Astrocyte (in vitro differentiated cells and primary cell): ENCODE measurements at places on chromosomes 13 and 19. TPM values are rescaled to one million over a fixed set of nuclear protein-coding genes. Genes with fewer than 3 reads are reported as not detected.

DNA sequence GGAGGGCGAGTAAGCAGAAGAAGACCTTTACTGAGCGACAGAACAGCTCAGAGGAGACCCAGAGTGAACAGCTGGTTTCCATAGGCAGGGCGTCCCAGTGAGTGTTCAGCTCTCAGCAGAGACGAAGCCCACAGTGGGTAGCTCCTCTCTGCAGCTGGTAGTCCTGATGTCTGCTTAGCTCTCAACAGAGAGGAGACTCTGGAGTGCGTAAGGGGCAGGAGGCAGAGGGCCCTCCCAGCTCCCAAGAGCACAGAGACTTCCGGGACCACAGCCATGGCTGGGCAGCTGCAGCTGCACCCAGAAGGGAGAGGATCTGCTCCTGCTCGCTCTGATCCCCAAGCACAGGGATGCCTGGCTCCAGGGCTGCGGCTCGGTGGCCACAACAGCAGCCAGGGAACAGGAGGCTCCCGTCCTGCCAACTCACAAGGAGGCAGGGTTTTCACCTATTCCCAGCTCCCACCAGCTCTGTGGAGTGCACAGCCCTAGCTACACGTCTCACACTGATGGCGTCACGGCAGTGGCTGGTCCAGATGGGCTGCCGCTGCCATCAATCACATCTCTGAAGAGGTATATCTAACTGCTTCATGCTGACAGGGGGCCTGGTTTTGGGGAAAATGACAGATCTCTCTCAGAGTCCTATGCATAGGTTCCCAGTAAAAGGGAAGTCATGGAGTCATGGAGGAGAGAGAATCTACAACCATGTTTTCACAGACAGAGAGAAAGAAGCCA lies 2660.1 kb upstream of the PCDH20 start:
- no peaks in the 10 kb centered on the region for H3K4me1 ChIP-seq
- no peak for DNase-seq
- H3K4me3 ChIP-seq = no peak overlapping the region
- no peak overlapping the region for H3K27ac ChIP-seq
- no peaks in the 10 kb centered on the region for H3K27me3 ChIP-seq

DNA sequence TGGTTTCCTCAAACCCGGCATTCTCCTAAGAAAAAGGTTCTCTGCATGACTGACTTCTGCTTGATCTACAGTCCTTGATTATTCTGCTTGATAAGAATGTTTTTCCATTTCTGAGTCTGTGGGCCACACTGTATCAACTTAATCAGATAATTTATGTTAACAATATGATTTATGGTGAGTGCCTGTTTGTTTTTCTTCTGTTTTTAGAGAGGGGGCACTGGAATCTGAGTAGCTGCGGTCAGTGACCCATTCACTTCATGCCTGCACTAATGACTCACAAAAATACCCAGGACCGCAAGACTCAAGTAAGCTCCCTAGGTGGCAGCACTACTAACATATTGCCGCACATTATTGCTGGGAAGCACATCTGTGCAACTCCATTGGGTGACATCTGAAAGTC lies 542.3 kb upstream of the ATXN8OS start:
- H3K27me3 ChIP-seq = peaks cover 3% of the 10 kb centered on the region
- peak; percentile 67 for DNase-seq
- no peak overlapping the region for H3K4me3 ChIP-seq
- H3K4me1 ChIP-seq = no peaks in the 10 kb centered on the region

Gene SSC5D
- total RNA-seq = 46.8 and 66.1 TPM in 2 replicates

Gene PLVAP
- 0.77 and 0.95 TPM in 2 replicates for total RNA-seq

Gene ZNF587B
- 15.2 and 17.9 TPM in 2 replicates for total RNA-seq

- DNase-seq = no peak
- H3K4me1 ChIP-seq = no peaks in the 10 kb centered on the region
- no peak overlapping the region for H3K27ac ChIP-seq
- H3K27me3 ChIP-seq = no peaks in the 10 kb centered on the region
- H3K36me3 ChIP-seq = no peaks in the 10 kb centered on the region
Observed at GRCh38 chr13:73625562-73626339, 508.5 kb downstream of the KLF12 start.

GRCh38 chr13:28613562-28613961 lies 45.4 kb upstream of the POMP start:
- DNase-seq = no peak
- no peak overlapping the region for H3K27ac ChIP-seq
- H3K4me3 ChIP-seq = no peak overlapping the region
- H3K27me3 ChIP-seq = no peaks in the 10 kb centered on the region
- H3K36me3 ChIP-seq = no peaks in the 10 kb centered on the region

- H3K27ac ChIP-seq = peak overlapping the region; percentile 34
- H3K36me3 ChIP-seq = no peaks in the 10 kb centered on the region
- H3K4me1 ChIP-seq = no peaks in the 10 kb centered on the region
- DNase-seq = peak; percentile 61
- no peak overlapping the region for H3K4me3 ChIP-seq
- H3K27me3 ChIP-seq = no peaks in the 10 kb centered on the region
Observed at GRCh38 chr13:50386541-50387050, 371.4 kb downstream of the KCNRG start.

Gene MYO1F
- 0.12 and 0.23 TPM in 2 replicates for total RNA-seq

GRCh38 chr19:17511724-17512573 lies 500 bp downstream of the PGLS start:
- H3K27me3 ChIP-seq = no peaks in the 10 kb centered on the region
- H3K4me1 ChIP-seq = peaks cover 11% of the 10 kb centered on the region
- H3K4me3 ChIP-seq = peak overlapping the region; percentile 82
- no peaks in the 10 kb centered on the region for H3K36me3 ChIP-seq
- H3K27ac ChIP-seq = peak overlapping the region; percentile 94

GRCh38 chr19:2795827-2796658 lies 10.7 kb downstream of the THOP1 start:
- H3K36me3 ChIP-seq = peaks cover 13% of the 10 kb centered on the region
- H3K4me3 ChIP-seq = no peak overlapping the region
- no peaks in the 10 kb centered on the region for H3K27me3 ChIP-seq
- no peak overlapping the region for H3K27ac ChIP-seq
- no peak for DNase-seq

DNA sequence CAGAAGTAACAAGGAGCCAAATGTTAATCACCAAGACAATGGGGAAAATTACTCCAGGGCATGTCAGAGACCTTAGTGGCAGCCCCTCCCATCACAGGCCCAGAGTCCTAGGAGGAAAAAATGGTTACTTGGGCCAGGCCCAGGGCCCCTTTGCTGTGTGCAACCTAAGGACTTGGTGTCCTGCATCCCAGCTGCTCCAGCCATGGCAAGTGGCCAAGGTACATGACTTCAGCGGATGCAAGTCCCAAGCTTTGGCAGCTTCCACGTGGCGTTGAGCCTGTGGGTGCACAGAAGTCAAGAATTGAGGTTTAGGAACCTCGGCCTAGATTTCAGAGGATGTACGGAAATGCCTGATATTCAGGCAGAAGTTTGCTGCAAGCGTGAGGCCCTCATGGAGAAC lies 46.7 kb downstream of the OR10H4 start:
- H3K4me3 ChIP-seq = no peak overlapping the region
- no peak for DNase-seq
- H3K27ac ChIP-seq = no peak overlapping the region

- no peak overlapping the region for H3K4me3 ChIP-seq
- no peaks in the 10 kb centered on the region for H3K27me3 ChIP-seq
- no peaks in the 10 kb centered on the region for H3K36me3 ChIP-seq
- H3K27ac ChIP-seq = no peak overlapping the region
Observed at GRCh38 chr19:50514346-50515167, 844 bp upstream of the ASPDH start.

Gene CCDC70
- not detected in 2 replicates for total RNA-seq

DNA sequence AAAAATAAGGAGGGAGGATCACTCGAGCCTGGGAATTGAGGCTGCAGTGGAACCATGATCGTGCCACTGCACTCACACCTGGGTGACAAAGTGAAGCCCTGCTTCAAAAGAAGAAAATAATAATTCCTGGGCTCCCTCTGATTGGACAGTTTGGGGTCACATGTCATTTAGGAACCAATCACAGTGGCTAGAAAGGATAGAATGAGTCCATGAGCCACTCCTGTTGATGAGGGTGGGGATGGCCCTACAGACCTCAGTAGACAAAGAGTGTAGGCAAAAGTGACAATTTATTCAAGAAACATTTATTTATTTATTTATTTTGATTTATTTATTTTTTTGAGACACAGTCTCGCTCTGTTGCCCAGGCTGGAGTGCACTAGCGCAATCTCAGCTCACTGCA lies 26.8 kb upstream of the ADGRE5 start:
- H3K4me1 ChIP-seq = no peaks in the 10 kb centered on the region
- no peak for DNase-seq
- no peaks in the 10 kb centered on the region for H3K36me3 ChIP-seq

- H3K4me3 ChIP-seq = no peak overlapping the region
- H3K4me1 ChIP-seq = no peaks in the 10 kb centered on the region
- H3K27ac ChIP-seq = no peak overlapping the region
Observed at GRCh38 chr13:75194717-75195462, 287.1 kb downstream of the TBC1D4 start.

- H3K4me3 ChIP-seq = no peak overlapping the region
- H3K27me3 ChIP-seq = no peaks in the 10 kb centered on the region
- peak overlapping the region; percentile 63 for H3K27ac ChIP-seq
- no peaks in the 10 kb centered on the region for H3K36me3 ChIP-seq
Observed at GRCh38 chr13:84400706-84401105, 518.4 kb upstream of the SLITRK1 start.

Gene IL27RA
- total RNA-seq = 5.7 and 6.3 TPM in 2 replicates

GRCh38 chr19:4730740-4731171 lies 7.1 kb upstream of the DPP9 start:
- no peaks in the 10 kb centered on the region for H3K36me3 ChIP-seq
- no peak for DNase-seq
- H3K4me3 ChIP-seq = no peak overlapping the region
- no peak overlapping the region for H3K27ac ChIP-seq
